Fibroblast of skin of back (primary cell): ENCODE measurements at places on chromosomes 7 and 10.

- peak; percentile 40 for DNase-seq
Measured at GRCh38 chr7:47502240-47502877, 79.6 kb downstream of the TNS3 start.

GRCh38 chr10:17062009-17062408, 67.6 kb downstream of the CUBN start:
- DNase-seq, result peak; percentile 92

DNA sequence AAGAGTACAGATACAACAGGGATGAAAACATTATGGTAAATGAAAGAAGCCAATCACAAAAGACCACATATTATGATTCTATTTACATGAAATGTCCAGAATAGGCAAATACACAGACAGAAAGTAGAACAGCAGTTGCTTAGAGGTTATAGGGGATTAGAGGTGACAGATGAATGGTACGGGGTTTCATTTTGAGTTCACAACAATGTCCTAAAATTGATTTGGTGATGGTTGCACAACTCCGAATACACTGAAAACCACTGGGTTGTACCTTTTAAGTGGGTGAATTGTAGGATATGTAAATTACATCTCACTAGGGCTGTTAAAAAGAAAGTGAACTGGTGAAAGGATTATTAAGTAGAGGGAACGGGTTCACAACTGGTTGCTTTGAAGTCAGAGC, 76.3 kb upstream of the MRLN start:
- no peak for DNase-seq

- DNase-seq, result peak; percentile 98
Measured at GRCh38 chr10:110336111-110336721, 31.5 kb upstream of the SMNDC1 start.

DNA sequence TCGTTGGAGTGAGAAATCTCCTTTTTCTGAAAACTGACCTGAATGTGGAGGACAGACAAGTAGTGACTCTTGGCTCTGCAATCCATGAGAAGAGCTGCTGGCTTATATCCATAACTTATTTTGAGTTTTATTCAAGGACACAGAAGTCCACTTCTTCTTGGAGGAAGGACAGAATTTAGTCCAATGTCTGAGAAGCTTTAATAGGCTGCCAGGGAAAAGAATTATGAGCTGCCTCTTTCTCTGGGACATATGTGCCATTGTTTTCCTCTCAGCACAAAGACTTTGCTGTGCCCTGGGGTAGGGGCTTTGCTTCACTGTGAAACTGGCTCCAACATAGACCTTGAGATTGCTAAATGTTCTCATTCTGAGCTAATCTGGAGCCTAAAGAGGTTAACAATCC, 20.5 kb upstream of the AOC1 start:
- DNase-seq, result no peak

DNA sequence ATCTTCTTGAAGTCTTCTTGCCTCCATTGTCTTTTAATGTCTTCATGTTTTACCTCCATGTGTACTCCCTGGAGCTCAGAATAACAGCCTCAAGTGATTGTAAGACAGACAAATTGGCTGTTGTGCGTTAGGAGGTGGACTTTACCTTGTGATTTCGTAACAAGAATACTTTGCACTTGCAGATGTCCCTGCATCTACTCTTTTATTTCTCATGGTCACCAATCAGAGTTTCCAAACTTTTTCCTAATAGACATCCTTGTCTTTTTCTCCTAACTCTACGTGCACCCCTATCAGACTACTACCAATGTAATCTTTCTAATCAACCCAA, 172.3 kb downstream of the NRP1 start:
- no peak for DNase-seq

DNA sequence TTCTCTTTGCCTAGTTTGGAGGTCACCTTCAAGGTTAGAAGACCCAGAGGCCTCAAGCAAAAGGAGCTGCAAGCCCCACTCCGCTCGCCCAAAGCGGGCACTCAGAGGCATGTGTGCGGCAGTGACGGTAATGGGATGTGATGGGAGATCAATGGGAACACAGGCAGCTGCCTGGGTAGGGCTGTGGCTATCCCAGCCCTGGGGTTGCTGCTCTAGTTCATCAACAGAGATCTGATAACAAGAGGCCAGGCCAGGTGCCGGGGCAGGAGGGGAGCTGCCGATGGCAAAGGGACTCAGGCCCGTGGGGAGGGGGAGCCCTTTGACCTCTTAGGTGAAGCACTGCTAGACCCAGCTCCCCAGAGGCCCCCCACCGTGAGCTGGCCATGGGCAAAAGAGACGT, 52.0 kb upstream of the GNA12 start:
- DNase-seq, result no peak

GRCh38 chr10:123139521-123140163, 3.9 kb downstream of the HMX3 start:
- DNase-seq, result no peak

DNA sequence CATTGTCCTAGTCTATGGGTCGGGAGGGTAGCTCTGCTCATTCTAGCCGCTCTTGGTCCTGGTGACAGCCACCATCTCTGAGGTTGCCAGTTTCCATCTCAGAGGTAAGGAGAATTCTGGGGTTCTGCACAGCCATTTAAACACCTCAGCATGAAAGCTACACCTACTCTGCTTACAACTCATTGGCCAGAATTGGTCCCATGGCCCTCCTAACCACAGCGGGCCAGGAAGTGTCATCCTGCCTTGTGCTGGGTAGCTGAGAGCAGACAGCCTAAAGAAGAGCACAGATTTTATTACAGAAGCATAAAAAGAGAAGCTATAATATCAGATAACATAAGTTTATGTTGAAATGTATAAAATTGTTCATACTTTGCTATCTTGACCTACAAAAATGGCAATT, 152.7 kb downstream of the HECW1 start:
- no peak for DNase-seq

DNA sequence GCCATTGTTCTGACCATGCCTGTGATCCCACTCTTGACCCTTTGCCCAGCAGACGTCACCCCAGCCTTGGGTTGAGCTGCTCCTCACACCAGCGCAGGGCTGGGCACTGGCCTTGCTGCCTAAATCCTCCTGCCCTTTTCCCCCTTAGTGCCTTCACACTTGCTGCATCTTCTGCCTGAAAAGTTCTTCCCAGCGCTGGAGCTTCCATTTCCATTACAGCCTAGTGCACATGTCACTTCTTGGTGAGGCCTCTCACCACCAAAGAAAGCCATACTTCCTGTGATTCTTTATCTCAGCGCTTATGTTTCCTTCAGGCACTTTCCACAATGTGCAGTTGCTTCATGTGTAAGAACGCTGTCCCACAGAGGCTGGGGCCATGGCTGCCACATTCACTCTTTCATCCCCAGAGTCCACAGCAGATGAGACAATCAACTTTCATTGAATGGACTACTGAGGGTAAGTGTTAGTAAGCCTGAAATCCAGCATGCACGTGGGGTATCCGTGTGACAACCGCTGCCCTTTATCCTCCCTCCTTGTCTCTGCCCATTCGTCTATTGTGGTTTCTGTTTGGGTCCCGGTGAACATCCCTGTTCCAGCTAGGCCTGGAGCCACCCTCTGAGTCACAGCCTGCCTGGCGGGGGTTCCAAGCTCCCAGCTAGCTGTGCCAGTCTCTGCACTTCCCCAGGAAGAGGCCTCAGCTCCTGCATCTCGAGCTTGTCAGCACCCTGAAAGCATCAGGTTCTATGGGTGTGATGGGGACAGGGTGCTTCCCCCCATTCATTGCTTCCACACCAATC, 37.3 kb downstream of the ADRA2A start:
- no peak for DNase-seq

DNA sequence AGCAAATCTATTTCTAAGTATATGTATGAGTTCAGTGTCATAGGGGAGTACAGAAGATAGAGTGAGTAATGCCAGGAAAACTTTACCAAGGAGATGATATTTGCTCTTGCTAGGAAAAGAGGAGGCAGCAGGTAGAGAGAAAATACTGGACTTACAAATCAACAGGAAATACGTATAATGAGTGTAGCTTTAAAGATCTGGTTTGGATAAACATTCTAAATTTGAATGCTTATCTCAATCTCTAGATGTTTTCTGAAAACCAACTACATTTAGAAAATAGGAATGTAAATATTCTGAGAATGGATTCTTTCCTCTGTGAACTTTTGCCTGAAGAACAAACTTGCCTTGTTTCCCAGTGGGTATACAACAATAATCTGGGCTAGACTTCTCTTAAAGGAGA, 46.9 kb upstream of the GNAI1 start:
- DNase-seq, result no peak

DNA sequence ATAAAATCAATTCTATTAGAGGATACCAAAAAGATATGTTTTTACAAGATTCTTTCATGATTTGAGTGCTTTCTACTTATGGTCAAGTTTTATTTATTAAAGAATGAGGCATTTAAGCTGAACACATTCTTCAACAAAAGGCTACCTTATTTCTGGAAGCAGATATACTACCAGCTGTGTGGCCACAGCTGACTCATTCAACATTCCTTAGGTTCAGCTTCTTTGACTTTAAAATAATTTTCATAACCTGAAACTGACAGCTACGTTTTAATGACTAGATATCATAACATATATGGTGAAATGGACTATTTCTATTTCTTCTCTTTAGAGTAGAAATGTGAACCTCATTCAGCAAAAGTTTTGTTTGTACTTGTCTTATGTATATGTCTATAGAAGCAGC, 414.2 kb upstream of the SEMA3C start:
- DNase-seq, result peak; percentile 62

- DNase-seq, result no peak
Measured at GRCh38 chr10:104741127-104741526, 100.0 kb downstream of the SORCS3 start.

GRCh38 chr10:43734716-43735115, 86.0 kb upstream of the ZNF32 start:
- peak; percentile 76 for DNase-seq

GRCh38 chr7:136275794-136276193, 298.6 kb upstream of the MTPN start:
- peak; percentile 4 for DNase-seq

DNA sequence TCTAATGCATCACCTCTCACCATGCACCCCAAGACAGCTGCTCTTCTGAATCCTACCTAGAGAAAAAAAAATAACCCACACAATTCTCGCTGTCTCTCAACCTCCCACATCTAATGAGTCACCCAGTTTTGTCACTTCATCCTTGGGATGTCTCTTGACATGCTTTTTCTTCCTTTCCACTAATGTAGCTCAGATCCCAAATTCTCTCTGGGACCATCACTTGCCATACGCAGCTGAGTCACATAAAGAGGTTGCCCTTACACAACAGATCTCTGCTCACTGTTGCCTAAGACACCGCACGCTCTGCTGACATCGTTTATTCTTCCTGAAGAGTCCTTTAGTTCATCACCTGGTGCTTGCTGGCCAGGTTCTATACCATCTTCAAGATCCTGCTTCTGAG, 606.0 kb upstream of the GALNT17 start:
- DNase-seq, result peak; percentile 6

GRCh38 chr10:127948791-127949190, 41.9 kb downstream of the PTPRE start:
- no peak for DNase-seq

- DNase-seq, result no peak
Measured at GRCh38 chr7:112023786-112024185, 182.4 kb downstream of the DOCK4 start.

GRCh38 chr10:109591601-109592000, 331.7 kb downstream of the XPNPEP1 start:
- DNase-seq, result peak; percentile 52

DNA sequence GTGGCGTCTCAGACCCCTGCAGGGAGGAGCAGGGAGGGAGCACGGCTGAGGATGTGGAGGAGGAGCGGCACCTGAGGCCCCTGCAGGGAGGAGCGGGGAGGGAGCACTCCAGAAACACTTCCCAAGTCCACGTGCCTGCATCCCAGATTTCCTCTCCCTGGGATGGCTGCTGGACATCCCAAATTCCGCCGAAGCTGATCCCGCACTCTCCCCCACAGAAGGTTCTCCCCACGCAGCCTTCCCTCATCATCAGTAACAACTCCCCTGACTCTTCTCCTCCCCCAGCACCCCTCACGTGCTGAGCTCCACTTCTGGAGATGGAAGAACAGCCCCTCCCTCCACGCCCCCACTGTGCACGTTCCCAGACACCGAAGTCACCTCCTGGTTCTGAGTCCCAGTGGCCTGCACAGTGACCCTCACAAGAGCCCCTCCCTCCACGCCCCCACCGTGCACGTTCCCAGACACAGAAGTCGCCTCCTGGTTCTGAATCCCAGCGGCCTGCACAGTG, 17.8 kb upstream of the FOXL3 start:
- DNase-seq, result no peak

DNA sequence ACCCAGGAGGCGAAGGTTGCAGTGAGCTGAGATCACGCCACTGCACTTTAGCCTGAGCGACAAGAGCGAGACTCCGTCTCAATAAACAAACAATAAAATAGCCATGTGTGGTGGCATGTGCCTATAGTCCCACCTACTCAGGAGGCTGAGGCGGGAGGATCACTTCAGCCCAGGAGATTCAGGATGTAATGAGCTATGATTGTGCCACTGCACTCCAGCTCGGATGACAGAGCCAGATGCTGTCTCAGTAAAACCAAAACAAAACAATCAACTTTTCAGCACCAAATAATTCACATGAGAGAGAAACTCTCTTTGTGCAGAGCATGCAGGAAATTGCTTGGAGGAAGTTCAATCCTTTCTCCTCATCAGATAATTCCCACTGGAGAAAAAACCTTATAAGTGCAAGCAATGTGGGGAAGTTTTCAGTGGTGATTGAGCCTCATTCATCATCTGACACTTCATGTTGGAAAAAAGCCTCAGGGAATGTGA, 13.4 kb upstream of the FIS1 start:
- DNase-seq, result no peak

DNA sequence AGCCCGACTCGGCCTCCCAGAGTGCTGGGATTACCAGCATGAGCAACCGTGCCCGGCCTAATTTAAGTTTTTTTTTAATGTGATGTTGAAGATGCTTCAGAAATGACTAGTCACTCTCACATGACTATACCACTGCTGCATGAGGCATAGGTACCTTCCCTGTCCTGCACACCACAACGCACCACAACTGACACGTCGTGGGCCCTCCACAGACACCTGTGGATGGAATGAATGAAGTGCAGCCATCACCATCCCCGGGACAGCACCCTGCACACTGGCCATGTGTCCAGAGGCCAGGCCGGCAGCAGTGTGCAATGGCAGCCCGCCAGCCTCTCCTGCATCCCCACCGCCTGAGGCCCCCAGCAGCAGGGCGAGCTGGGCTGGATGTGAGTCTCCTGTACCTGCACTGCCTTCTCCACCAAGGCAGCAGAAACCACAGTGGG, 55.1 kb downstream of the VOPP1 start:
- no peak for DNase-seq
